ENCODE measurements at places on chromosomes 6 and 20.

GRCh38 chr6:160714731-160715316 is 12.8 kb downstream of the PLG start:
- no peak for DNase-seq

DNA sequence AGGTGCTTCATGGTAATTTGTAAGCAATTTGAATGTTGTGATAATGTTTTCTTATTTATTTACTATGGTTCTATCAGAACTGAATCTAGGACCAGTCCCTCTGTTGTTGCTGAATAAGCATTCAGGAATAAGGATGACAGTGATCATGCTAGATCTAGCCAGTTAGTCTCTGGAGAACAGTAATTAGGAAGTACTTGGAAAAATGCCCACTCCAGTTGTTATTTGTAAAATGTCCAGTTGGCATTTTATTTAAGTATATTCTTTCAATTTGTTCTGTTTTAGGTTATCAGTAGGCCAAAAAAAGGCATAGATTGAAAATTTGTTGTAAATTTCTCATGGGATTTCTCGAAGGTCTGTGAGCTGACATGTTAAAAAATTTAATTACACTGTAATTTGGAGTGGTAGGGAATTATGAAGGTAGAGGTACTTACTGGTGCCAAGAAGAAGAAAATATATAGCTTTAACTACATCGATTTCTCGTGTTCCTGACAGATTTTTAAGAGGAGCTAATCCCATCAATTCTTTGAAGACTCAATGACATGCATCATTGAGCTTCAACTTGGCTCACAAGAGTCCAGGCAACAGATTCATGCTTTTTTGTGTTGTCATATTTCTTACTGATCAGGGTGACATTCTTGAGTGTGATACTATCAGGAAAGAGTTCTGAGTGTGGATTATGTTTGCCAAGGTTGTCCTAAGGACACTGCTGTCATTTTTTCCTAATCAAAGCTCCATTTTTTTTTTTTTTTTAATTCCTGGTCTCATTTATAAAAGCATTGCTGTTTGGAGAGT is 177.3 kb downstream of the CARMIL1 start:
- no peak for DNase-seq

DNA sequence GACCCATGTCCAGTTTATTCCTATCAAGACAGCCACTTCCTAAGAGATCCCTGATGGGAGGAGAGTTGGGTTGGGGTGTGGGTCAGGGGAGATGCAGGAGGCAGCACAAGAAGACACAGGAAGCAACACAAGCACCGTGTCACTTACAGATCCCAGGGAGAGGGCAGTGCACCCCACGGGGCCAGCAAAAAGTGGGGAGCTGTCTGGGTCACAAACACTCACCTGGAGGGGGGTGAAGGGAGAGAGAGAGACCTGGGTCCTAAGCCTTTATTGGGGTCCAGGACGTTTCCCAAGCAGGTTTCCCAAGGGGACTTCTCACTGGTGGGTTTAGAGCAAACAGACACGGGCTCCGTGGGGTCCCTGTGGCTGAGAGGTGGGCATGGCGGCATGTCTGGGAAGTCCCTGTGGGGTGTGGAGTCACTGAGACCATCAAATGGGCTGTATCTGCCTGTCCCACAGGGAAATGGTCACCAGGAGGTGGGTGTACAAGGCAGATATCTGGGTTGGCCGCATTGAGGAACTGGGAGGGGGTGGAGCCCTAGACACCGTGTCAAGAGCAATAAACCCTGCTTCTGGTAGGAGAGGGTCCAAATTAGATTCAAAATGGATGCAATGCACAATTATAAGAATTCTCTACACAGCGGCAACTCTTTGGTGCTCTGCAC is 1.6 kb upstream of the CD93 start:
- no peak for DNase-seq

- no peak for DNase-seq
Measured at GRCh38 chr6:33318426-33319073, 1.0 kb upstream of the ZBTB22 start.

All from WERI-Rb-1 (cell line).